Stimulated activated CD4-positive, alpha-beta T cell treated with anti-CD3 and anti-CD28 coated beads, Interleukin-15, amount 100 ng/mL, for 24 hours (primary cell): ENCODE measurements at places on chromosomes 11 and 22.
A peak's percentile ranks its signal among the peaks of the same experiment; 100 is the strongest.

DNA sequence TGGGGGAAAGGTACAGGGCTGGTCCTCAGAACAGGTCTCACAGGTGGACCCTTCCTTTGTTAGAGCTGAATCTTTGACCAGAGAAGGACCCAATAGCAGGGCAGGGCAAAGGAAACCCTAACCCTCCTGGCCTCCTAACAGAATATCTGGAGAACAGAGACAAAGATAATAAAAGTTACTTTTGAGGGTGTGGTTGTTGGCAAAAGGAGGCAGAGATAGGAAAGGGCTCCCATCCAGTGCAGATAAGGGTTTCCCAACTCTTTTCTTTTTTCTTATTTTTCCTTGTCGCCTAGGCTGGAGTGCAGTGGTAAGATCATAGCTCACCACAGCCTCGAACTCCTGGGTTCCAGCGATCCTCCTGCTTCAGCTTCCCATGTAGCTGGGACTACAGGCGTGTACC, 11.9 kb downstream of the PCSK7 start:
- DNase-seq = no peak

DNA sequence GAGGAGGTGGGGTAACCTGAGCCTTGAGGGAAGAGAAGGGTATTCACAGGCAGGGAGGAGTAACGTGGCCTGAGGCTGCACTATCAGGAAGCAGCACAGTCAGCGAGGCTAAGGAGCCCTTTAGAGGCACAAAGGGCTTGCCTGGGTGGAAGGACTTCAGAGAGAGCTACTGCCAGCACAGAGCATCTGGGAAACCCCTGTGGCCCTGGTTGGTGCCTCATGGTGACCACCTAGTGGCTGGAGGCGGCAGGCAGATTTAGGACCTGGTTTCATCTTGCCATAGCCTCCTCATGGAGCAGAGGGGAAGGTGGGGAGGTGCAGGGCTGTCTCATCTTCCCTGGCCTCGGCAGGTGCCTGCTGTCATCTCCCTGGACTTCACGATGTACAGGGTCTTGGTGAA, 64.5 kb downstream of the MPPED1 start:
- no peak for DNase-seq

- DNase-seq = no peak
Observed at GRCh38 chr22:32354360-32355351, 3.0 kb upstream of the RFPL3 start.

DNA sequence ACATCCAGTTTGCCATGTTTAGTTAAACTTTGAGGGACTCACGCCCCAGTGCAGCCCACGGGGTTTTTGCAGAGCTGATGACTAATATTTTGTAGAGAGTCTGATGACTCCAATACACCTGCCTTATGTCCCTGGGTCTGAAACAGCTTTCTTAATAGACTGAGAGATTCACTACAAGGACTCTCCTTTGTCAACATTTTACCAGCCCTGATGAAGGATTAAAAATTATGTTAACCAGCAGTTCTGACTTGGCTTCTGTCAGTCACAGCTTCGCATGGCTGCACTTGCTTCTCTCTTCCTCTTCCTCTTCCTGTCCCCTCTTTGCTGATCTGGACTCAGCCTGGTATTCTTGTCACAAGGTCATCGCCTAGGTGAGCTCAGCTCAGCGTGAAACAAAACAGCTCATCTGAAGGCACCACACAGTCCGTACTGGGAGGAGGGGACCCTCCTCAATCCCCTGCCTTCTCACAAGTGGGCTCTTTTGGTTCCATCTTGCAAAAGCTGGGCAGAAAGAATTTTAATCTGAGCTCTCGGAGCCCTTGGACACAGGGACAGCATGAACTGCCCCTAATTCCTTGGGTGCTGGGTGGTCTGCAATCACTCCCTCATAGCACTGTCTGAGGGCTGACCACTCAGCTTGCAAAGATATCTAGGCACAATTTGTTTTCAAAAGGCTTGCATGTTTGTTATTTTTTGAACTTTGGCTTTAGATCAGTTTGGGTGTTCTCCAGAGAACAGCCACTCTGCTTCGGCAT, 38.1 kb upstream of the POU2AF1 start:
- DNase-seq = peak; percentile 32

DNA sequence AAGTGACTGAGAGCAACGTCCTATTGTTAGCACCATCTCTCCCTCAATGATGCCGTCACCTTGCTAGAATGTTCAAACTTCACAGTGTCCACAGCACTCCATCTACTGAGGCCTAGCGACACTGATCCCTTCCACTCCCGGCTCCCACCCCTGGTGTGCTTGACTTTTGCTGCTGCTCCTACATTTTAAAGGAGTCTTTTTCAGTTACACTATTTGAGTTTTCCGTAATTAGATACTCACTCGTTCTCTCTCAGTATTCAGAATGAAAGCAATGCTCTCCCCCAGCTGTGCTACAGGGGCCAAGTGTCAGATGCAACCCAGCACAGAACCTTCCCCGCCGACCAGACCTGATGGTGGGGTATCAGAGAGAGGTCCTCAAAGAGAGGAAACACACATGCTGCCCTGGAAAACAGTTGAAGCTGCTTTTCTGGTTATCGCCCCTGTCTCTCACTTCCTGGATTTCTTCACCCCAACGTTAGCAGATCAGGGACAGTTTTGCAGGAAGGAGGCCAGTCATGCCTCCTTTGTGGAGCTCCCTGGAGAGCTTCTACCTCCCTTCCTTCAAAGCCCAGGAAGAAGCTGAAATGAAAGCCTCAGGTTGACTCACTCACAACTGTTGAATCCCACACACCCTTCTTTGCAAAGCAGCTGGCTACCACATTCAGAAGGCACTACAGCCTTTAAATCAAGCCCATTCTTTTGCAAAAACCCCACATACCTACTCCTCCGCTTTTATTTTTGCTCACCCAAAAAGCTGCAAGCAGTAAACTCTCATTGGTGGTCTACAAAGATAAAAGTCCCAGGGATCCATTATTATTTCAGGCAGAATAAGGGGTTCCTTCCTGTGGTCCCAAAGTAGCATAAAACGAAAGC, 23.5 kb downstream of the LARGE1 start:
- DNase-seq = no peak

GRCh38 chr11:112082729-112083128, 3.8 kb downstream of the TIMM8B start:
- DNase-seq = peak; percentile 44

DNA sequence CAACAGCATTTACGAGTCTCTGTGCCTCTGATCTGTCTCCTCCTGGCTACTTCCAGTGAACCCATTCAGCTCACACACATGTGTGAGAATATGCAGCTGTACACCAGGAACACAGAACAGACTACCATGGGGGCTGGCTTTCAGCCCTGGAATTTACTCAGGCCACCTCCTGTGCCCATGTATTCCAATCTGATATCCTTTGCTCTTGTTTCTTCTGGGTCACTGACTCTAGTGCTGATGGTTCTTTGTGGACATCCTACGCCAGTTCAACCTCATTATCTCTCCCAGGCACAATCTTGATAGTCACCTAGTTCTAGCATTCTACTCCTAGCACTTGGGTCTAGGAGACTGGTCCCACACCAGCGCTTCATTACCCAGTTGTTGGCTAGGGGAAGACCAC, 23.0 kb upstream of the ZC3H12C start:
- DNase-seq = no peak

GRCh38 chr22:33631777-33632176, 288.5 kb downstream of the LARGE1 start:
- DNase-seq = no peak

DNA sequence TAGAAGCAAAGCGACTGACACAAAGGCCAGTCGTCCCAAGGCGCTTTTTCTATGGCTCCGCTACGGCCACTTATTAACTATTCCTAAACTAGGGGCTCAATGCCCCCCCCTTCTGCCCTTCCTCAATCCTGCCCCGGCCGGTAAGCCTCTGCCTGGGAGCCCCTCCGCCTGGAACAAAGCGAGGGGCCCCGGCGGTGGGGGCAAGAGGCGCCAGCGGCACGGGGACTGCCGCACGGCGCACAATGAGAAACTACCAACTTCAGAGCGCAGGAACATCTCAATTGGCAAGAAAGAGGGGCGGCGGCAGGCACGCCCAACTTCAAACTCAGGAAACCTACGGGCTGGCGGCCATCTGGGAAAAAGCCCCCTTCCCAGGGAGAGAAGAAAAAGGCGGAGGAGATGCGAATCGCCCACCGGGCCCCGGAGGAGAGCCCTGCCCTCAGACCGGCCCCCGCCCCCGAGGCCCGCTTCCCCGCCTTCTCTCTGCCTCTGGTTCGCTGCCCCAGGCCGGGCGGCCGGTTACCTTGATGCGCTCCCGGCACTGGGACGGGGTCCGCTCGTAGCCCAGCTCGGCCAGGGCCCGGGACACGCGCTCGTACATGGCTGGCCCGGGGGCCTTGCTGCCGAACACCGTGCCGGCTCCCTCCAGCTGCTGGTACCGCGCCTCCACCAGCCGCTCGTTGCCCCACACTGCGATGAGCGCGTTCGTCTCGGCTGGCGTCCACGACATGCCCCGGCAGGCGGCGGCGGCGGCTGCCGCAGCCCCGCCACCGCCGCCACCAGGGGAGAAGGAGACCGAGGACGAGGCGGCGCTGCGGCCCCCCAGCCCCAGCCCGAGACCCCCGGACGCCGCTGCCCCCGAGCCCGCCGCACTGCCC, 619 bp downstream of the MSANTD2 start:
- peak; percentile 61 for DNase-seq

DNA sequence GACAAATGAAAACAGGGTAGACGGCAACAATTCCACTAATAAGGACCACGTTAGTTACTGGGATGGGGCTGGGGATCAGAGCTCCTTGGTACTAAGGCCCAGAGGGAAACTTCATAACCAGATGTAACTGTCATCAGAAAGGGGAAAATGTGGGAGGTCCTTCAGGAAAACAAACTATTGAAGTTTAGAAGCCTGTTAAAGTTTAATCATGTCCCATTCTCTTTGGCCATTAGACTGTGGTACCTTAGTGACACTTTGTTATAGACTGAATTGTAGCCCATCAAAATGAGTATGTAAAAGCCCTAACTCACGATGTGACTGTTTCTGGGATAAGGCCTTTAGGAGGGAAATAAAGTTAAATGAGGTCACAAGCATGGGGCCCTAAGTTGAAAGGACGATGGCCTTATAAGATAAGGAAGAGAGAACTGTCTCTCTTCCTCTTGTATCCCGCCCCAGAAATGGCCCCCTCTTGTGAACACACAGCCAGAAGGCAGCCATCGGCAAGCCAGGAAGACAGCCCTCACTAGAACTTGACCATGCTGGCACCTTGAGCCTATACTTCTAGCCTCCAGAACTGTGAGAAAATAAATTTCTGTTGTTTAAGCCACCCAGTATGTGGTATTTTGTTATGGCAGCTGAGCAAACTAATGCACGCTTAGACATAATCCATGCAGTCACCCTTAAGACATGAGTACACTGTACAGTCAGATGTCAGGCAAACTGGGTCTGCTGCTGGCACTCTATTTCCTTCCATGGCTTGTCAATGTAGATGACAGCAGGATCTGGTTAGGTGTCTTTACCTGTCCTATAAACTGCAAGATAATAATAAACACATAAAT, 26.9 kb upstream of the USP47 start:
- DNase-seq = no peak

DNA sequence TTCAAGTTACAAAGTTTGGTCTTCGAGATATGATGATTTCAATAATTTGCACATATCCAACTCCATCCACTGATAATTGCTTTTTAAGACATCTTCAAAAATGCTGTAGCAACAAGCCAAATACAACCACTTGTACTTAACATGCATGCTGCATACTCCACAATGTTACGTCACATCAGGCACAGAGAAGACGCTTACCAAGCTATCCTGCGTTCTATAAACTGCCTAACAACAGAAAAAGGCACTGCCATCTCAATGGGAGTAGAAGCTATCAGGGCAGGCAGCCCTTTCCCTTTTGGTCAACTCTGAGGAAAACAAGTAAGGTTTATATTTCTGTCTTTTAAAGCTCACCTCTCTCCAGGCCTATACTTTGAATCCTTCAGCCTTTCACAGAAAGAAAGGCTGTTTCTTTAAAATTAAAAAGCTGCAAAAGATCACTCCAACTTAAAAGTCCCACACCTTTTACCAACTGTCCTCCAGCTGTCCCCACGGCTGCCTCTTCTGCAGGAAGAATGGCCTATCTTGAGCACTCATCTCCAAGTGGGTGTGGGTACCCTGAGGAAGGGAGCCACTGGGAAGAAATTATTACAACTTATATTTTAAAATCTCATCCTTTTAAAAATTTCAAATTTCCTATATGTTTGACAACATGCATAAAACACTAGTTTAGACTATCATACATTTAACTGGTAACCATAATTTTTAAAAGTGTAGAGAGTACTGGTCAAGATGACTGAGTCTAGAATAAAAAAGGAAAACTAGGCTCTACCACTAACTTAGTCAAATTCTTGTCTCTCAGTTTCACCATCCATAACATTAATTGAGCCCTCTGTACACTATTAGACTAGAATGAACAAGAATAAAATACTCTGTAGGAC, 14.5 kb downstream of the PHF21A start:
- no peak for DNase-seq

DNA sequence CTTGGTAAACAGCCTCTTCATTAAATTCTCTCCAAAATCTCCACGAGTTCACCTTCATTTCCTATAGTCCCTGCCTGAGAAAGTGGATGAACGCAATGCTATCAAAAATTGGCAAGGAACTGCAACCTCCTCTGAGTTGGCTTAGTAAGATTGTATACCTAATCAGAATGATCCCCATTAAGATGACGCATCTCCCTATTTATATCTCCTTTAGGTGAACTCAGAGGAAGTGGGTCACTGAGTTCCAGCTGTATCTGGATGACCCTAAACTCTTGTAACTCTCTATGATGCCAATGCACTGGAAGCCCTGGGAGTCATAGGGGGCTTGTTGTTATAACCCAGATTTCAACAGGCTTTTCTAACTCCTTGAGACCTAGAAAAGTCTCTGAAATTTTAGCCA, 48.2 kb downstream of the OR10A6 start:
- DNase-seq = no peak

- peak; percentile 74 for DNase-seq
Observed at GRCh38 chr11:124070915-124071622, 29.9 kb upstream of the OR10G7 start.

- DNase-seq = no peak
Observed at GRCh38 chr11:92308366-92308765, 83.7 kb downstream of the FAT3 start.

- DNase-seq = no peak
Observed at GRCh38 chr11:50246699-50247098, 214.0 kb downstream of the OR4C45 start.

GRCh38 chr11:70790671-70791300, 392.5 kb downstream of the CTTN start:
- DNase-seq = no peak

DNA sequence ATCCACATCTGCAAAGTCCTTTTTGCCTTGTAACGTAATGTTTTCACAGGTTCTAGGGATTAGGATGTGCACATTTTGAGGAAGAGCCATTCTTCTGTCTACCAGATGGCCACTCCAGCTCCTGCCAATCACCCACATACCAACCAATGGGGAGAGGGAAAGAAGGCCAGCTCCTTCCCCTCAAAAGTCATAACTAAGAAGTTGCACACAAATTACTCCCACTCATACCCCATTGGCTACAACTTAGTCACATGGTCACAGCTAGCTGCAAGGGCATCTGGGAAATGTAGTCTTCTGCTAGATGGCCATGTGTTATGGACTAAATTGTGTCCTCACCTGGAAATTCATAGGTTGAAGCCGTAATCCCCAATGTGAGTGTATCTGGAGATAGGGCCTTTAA, 15.4 kb upstream of the MYOD1 start:
- no peak for DNase-seq
